Type B pancreatic cell (in vitro differentiated cells): ENCODE measurements at places on chromosomes 2 and 18.
A peak's percentile ranks its signal among the peaks of the same experiment; 100 is the strongest.

- no peak overlapping the region for H3K4me3 ChIP-seq
- H3K4me1 ChIP-seq, result peaks cover 33% of the 10 kb centered on the region
- no peaks in the 10 kb centered on the region for H3K36me3 ChIP-seq
- DNase-seq, result no peak
- H3K27ac ChIP-seq, result peak overlapping the region; percentile 29
Measured at GRCh38 chr2:10167316-10167715, 44.8 kb downstream of the RRM2 start.

DNA sequence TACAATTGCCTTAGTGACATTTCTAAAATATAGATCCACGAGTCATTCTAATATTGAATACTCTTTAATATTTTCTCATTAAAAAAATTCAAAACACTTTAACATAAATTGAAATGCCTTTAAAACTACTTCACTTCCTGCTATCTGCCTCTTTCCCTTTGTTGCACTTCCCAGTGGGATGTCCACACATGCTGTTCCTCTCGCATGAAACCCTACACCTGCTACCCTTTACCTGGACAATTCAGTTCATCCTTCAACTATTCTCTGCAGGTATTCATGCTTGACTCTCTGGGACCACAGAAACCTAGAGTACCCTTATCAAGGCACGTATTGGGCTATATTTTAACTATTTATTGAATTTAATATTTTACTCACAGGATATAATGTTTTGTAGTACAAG, 373.3 kb upstream of the GALNT5 start:
- no peak overlapping the region for H3K4me3 ChIP-seq
- H3K27ac ChIP-seq, result no peak overlapping the region
- DNase-seq, result no peak
- no peaks in the 10 kb centered on the region for H3K36me3 ChIP-seq
- H3K4me1 ChIP-seq, result no peaks in the 10 kb centered on the region
- H3K27me3 ChIP-seq, result peaks cover 10% of the 10 kb centered on the region

- H3K27me3 ChIP-seq, result peaks cover 44% of the 10 kb centered on the region
- no peak for DNase-seq
- H3K4me3 ChIP-seq, result peak overlapping the region; percentile 89
- peak overlapping the region; percentile 79 for H3K27ac ChIP-seq
- H3K36me3 ChIP-seq, result no peaks in the 10 kb centered on the region
Measured at GRCh38 chr2:162838136-162838497, 450 bp downstream of the KCNH7 start.

- H3K36me3 ChIP-seq, result no peaks in the 10 kb centered on the region
- no peak overlapping the region for H3K4me3 ChIP-seq
- no peaks in the 10 kb centered on the region for H3K4me1 ChIP-seq
- DNase-seq, result no peak
- H3K27ac ChIP-seq, result no peak overlapping the region
Measured at GRCh38 chr2:152089238-152089637, 9.6 kb downstream of the CACNB4 start.

DNA sequence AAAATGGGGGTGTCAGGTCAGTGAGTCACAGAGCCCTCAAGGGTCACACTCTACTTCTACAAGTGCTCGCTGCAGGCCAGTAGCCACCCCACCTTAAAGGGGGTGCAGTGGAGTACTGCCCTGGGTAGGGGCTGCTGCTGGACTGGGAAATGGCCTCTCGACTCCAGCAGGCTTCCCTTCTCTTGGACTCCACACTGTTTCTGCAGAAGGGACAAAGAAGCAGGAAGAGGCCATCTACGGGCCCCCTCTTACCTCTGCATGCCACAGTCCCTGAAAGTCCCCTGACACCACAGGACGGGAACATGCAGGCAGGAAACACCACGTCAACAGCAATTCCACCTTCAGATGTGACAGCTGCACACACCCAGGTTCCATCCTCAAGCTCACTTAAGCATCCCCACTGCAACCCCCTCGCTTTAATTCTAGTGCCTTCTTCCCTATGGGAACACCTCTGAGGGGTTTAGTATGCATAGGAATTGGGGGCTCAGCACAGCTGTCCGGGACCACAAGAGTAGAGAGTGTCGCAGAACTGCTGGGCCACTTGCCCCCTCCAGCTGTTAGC, 22.3 kb downstream of the SNED1 start:
- H3K4me1 ChIP-seq, result no peaks in the 10 kb centered on the region
- no peak overlapping the region for H3K27ac ChIP-seq
- H3K27me3 ChIP-seq, result no peaks in the 10 kb centered on the region

DNA sequence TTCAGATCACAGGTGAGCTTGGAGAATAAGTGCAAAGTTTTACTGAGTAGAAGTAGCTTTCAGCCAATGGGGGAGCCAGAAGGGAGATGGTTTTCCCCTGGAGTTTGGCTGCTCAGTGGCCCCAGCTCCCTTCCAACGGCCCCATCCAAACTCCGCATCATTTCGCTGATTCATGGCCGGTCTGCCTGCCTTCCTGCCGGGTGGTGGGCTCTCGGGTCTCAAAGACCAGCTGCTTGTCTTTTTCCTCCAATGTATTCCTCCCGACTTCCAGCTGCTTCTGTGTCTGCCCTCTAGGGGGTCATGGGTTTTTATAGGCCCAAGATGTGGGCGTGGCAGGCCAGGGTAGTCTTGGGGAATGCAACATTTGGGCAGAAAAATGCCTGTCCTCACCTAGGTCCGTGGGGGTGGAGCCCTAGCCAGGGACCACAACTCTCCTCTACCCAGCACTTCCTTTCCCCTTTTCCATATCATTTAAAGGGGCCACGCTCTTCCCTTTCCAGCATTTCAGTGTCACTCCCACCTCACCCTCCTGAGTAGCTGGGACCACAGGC, 73.5 kb downstream of the MEX3C start:
- H3K27ac ChIP-seq, result no peak overlapping the region
- no peaks in the 10 kb centered on the region for H3K27me3 ChIP-seq
- H3K4me1 ChIP-seq, result no peaks in the 10 kb centered on the region
- no peak overlapping the region for H3K4me3 ChIP-seq

DNA sequence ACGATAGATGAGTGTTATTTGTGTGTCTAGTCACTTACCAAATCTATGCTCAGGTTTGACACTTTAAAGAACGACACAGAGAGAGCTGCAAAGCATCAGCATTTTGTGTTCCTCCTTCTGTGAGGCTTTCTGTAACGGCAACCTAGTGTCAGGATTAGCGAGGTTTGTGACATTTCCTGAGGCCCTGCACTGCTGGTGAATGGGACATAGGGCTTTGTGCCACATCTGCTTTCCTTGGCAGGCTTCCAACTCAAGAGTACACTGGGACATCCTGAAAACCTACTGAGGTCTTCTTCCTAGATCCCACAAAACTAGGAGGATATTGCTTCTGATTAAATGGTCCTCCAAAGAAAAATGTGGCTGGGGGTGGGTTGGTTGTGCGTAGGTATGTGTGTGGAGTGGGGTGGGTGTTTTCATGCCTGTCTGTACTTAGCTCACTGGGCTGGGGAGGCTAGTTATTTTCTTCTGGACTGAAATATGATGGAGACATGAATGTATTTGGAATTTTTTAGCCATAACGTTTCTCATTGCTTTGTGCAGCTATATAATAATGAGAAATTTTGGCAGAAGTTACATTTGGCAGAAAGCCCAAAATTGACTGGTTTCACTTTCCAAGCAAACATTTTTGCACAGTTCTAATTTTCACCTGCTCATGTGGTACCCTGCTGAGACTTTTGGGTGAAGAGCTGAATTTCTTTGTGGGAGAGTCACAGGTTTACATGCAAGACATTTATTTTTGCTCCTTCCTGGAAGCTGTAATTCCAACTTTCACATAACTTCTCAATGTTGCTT, 308.4 kb downstream of the XIRP2 start:
- H3K27me3 ChIP-seq, result no peaks in the 10 kb centered on the region
- no peaks in the 10 kb centered on the region for H3K36me3 ChIP-seq
- peaks cover 9% of the 10 kb centered on the region for H3K4me1 ChIP-seq
- no peak overlapping the region for H3K27ac ChIP-seq

GRCh38 chr18:46035696-46036680, 36.1 kb downstream of the PSTPIP2 start:
- peaks cover 13% of the 10 kb centered on the region for H3K36me3 ChIP-seq
- peaks cover 6% of the 10 kb centered on the region for H3K4me1 ChIP-seq
- DNase-seq, result no peak
- H3K27me3 ChIP-seq, result no peaks in the 10 kb centered on the region
- no peak overlapping the region for H3K27ac ChIP-seq
- no peak overlapping the region for H3K4me3 ChIP-seq

DNA sequence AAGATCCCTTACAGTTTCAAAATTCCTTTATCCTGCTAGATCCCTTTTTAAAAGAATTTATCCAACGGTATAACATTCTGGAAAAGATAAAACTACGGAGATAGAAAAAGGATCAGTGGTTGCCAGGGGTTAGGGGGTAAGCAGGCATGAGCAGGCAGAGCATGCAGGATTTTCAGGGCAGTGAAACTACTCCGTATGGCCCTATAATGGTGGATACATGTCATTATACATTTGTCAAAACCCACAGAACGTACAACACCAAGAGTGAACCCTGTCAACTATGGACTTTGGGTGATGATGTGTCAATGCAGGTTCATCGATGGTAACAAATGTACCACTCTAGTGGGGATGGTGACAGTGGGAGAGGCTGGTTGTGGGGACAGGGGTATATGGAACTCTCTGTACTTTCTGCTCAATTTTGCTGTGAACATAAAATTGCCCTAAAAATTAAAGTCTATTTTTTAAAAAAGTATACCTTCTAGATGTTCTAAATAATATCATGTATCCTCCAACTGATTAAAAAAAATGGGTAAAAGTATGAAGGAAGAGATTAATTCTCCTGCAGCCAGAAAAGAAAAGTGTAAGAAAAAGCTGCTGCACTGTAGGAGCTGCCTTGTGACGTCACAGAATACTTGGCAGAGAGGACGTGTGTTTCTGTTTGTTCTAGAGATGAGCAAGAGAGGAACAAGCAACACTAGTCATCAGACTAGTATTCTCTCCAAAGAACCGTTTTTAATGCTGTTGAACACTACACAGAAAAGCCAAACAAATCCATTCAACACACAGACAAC, 23.6 kb downstream of the ANKRD44 start:
- no peak overlapping the region for H3K27ac ChIP-seq
- H3K4me1 ChIP-seq, result no peaks in the 10 kb centered on the region
- no peak overlapping the region for H3K4me3 ChIP-seq
- H3K27me3 ChIP-seq, result no peaks in the 10 kb centered on the region
- no peak for DNase-seq
- H3K36me3 ChIP-seq, result peaks cover 4% of the 10 kb centered on the region

- no peaks in the 10 kb centered on the region for H3K27me3 ChIP-seq
- H3K4me3 ChIP-seq, result no peak overlapping the region
- H3K27ac ChIP-seq, result no peak overlapping the region
Measured at GRCh38 chr18:26806224-26806623, 59.3 kb downstream of the AQP4 start.

- H3K4me1 ChIP-seq, result peaks cover 13% of the 10 kb centered on the region
- H3K27me3 ChIP-seq, result no peaks in the 10 kb centered on the region
- peaks cover under 1% of the 10 kb centered on the region for H3K36me3 ChIP-seq
Measured at GRCh38 chr2:201402651-201403562, 45.8 kb upstream of the FLACC1 start.

DNA sequence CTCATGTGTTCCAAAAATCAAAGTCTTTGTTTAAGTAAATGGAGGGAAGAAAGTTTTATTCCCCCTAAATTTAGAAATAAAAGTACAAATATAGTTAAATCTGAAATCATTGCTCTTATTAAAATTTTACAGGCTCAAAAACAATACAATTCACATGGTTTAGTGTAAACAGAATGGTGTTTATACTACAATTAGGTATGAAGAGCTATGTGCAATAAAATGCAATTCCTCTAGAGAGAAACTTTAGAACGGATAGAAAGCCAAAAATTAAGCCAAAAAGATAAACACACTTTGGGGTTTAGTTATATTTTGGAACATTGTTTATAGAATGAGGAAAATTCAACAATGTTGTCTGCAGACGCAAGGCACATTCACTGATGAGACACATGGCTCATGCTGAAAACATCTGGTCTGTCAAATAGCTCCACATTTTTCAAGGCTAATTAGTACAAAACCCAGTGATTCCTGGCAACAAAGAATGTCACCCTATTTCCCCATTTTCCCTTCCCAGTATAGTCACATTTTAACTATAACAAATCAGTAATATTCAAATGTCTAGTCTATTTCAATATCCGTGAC, 103.3 kb downstream of the EXOC6B start:
- DNase-seq, result no peak
- no peaks in the 10 kb centered on the region for H3K27me3 ChIP-seq
- H3K4me3 ChIP-seq, result peak overlapping the region; percentile 48
- H3K36me3 ChIP-seq, result no peaks in the 10 kb centered on the region

DNA sequence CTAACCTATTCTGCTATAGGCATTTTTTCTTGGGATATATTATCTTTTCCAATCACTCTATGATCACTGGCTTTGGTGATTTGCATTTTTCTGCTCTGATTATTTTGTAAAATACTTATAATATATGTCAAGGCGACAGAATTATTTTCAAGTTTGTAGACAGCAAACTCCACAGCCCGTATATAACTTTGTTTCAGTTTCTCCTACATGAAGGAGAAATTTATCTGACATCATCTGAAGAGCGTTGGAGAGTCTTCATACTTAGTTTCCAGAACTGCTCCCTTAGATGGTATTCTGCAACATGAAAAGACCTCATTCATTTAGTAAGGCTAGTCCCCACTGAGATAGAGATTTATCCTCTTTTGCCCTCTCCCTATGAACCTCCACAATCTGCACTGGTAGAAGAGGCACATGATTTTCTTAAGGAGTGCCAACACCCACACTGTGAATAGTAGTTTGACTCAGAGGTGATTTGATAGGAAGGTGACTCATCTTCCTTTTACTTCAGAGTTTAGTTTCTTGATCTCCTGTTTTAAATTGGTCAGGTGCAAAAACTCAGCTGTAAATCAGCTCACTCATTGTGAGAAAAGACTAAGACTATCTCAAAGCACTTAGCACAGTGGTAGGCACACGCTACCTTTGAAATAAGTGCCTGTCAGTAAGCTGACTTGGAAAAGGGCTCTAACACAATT, 1848.6 kb upstream of the CELF4 start:
- no peak overlapping the region for H3K27ac ChIP-seq
- DNase-seq, result no peak
- H3K36me3 ChIP-seq, result no peaks in the 10 kb centered on the region
- no peaks in the 10 kb centered on the region for H3K4me1 ChIP-seq
- no peak overlapping the region for H3K4me3 ChIP-seq

GRCh38 chr2:207935991-207936370, 89.3 kb downstream of the PLEKHM3 start:
- H3K27me3 ChIP-seq, result peaks cover 6% of the 10 kb centered on the region
- no peak overlapping the region for H3K27ac ChIP-seq
- H3K4me1 ChIP-seq, result peaks cover 12% of the 10 kb centered on the region
- no peak overlapping the region for H3K4me3 ChIP-seq
- no peak for DNase-seq
- peaks cover 12% of the 10 kb centered on the region for H3K36me3 ChIP-seq

DNA sequence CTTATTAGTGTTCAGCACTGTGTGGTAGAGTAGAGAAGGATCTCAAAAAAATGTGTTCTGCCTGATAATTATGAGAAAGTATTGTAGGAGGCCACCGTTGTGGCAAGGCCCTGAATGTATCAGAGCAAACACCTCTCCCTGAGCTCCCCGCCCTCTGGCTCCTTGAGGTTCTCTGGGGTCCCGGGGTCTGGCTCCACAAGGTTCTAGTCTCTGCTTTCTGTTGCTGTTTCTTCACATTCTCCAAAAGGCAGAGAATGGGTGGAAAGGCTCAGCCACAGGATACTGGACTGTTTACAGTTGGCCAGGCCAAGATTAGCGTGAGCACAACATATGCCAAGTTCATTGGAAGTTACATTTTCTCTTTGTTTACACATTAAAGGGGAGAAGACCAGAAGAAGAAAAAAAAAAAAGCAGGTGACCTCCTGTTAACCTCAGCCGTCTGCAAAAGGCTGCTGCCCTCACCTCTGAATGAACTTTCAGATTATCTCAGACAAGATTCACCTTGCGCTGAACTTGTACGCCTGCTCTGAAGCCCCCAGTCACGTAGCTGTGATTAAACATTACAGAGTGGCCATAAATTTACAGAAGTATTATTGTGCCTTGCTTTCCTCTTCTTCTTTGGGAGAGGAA, 56.6 kb upstream of the CYP26B1 start:
- peaks cover 52% of the 10 kb centered on the region for H3K4me1 ChIP-seq
- peak overlapping the region; percentile 44 for H3K4me3 ChIP-seq
- DNase-seq, result no peak
- H3K27me3 ChIP-seq, result no peaks in the 10 kb centered on the region
- H3K36me3 ChIP-seq, result no peaks in the 10 kb centered on the region
